NCI-H748 treated with DMSO at 0.1 percent for 48 hours (cell line): ENCODE measurements at places on chromosomes 13 and 19.

GRCh38 chr19:35347171-35347929 lies at the start of gene FFAR1:
FFAR1 (plus strand) TSS chr19:35347902; CDS start chr19:35351552, 3,650 bp downstream.
- no peak for DNase-seq

GRCh38 chr13:26509491-26509890 lies 48.0 kb upstream of the WASF3 start:
- no peak for DNase-seq

GRCh38 chr19:2167896-2168618 lies 4.3 kb downstream of the DOT1L start:
- DNase-seq, result no peak

DNA sequence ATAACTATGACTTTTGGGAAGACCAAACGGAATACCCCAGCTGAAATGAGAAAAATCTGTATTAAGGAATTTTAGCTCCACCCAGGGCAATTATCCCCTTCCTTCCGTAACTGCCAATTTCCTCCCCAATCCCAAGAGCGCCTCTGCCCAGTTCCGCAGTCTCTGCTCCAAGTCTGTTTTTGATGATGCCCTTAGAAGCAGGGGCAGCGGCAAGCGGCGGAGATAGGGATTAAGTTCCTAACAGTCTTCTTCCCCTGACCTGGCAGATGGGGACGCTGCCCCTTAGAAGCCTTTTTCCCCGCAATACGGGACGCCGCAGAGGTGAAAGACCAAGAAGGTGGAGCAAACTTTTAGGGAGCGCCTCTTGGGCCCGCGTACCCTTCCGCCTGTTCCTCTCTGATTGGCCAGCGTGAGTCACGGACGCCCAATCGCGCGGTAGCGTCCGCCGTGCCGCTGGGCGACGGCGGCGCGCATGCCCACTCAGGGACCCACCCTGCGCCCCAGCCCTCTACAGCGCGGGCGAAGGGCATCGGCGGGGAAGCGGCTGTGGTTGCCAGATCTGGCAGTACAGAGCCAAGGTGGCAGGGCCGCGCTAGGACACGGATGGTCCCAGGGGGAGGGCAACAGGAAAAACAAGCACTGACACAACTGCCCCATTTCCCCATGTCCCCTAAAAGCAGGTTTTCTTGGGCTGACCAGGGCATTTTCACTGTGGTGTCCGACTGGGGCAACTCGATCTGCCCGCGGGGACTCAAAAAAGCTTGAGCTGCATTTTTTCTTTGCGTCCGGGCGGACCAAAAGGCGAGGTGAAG lies 843 bp upstream of the TDRD3 start:
- DNase-seq, result peak; percentile 90

GRCh38 chr13:104301171-104301975 lies 1235.2 kb upstream of the SLC10A2 start:
- DNase-seq, result no peak

DNA sequence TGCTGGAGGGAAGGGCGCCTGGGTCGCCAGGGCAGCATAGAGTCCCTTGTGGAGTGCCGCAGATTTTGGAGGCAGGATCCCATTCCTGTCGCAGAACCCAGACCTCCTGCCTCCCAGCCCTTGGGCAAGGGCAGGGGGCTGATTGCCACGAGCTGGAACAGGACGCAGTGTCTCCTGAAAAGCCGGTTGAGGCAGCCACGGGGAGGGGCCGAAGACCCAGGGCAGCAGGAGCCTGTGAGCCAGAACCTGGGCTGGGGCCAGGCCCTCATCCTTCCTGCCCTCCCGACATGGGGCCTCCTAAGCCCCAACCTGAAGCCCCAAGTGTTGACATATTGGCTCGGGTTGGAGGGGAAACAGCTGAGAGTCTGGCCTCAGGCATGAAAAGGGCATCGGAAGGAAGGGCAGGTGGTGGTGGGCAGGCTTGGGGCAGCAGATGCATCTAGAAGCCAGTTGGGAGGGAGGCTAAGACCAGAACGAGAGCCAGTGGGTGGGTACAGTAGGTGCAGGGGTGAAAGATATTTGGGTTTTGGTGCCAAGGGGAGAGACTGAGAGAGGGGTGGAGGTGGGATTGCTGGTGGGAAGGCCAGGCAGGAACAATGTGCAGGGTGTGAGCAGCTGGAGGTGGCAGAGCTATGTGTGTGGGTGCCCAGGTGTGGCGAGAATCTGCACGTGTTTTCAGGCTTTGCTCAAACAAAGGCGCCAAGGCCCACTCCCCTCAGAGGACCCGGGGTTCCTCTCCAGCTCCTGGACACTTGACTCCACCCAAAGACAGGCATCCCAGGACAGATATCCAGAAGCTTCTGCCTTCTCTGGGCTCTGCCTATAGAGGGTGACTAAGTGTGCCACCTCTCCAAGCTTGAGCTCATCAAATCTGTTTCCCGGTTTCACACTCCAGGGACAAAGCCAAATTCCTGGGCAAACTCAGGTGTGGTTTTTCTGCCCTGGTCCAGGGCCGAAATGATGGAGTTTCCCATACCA lies 1.4 kb upstream of the SBSN start:
- DNase-seq, result no peak
